ENCODE measurements at places on chromosomes 11 and 22.
A peak's percentile ranks its signal among the peaks of the same experiment; 100 is the strongest.

- no peak for DNase-seq
These were observed 23.5 kb downstream of the LARGE1 start for GRCh38 chr22:33896575-33897447.

DNA sequence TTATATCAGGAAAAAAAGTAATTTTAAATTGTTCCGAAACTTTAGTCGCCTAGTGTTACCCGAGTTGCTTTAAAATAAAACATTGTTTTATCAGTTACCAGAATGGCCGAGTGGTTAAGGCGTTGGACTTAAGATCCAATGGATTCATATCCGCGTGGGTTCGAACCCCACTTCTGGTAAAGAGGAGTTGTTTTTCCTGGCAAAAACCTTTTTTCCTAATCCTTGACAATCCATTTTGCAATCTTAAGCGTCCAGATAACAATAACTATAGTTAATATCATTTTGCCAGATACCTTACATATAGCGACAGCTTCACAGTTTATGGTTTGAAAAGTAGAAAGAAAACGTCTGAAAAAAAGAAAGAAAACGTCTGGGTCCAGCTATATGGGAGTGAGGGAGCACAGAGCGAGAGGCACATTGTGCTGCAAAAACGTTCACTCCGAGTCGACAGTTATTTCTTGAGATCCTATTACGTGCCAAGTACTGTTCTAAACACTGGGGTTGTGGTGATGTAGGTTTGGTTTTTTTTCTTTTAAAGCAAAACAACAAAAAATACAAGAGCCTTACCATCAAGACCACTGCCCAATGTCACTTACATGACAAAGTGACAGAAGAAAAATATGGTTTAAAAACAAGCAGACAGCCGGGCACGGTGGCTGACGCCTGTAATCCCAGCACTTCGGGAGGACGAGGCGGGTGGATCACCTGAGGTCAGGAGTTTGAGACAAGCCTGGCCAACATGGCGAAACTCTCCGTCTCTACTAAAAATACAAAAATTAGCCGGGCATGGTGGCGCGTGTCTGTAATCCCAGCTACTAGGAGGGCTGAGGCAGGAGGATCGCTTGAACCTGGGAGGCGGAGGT lies 40.6 kb downstream of the OR4D9 start:
- peak; percentile 81 for DNase-seq

- DNase-seq = peak; percentile 52
These were observed 35.7 kb downstream of the CYB5R2 start for GRCh38 chr11:7637447-7638157.

DNA sequence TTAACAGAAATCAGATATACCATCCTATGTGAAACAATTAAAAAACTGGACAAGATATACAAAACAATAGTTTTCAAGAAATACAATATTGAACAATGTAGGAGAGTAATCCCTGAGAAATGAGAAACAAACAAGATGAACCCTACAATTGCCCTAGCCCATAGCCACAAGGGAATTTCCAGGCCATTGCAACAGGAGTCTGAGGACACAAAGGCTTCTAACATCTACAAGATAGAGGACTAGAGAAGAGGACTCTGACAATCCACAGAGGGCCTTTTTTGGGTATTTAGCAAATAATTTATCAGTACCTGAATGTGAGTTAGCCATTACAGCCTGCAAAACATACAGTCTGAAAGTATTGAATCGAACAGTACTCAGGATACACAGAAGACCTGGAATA lies 251.7 kb downstream of the GRM5 start:
- no peak for DNase-seq

GRCh38 chr11:105034813-105035620 lies at the start of gene CASP1:
Gene CASP1, minus strand, starts transcription at chr11:105035144. Its CDS starts 31 bp downstream, at chr11:105035113.
- DNase-seq = peak; percentile 27

- no peak for DNase-seq
These were observed 85.0 kb upstream of the CLPB start for GRCh38 chr11:72519220-72519881.

GRCh38 chr11:77557553-77557952 lies 32.2 kb upstream of the AQP11 start:
- DNase-seq = no peak

DNA sequence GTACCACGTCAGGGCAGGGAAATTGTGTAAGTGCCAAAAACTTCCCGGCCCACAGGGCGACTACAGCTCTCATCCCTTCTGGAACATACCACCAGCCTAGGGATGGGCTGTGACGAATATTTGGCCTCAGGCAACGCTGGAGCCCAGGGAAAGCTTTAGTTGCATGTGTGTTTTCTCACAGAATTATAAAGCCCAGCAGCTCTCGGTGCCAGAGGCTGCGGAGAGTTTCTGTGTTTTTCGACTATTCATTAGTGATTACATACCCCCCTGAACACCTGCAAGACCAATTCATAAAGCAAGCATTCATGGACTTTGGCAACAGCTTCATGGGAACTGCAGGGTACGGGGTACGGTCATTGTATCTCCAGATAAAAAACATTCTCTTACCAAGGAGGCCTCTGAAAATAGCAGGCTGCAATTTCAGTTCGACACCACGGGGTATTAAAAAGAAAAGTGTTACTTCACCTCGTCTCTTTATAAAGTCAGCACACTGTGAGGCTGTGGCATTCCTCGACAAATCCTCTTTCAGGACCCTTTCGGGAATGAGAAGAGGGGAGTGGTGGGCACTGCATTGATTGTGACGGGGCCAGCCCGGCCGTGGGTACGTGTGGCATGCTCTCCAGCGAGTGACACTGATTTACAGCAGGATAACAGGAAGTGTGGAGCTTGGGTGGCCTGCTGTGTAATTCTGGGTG lies 243.6 kb upstream of the SORL1-AS1 start:
- peak; percentile 34 for DNase-seq

DNA sequence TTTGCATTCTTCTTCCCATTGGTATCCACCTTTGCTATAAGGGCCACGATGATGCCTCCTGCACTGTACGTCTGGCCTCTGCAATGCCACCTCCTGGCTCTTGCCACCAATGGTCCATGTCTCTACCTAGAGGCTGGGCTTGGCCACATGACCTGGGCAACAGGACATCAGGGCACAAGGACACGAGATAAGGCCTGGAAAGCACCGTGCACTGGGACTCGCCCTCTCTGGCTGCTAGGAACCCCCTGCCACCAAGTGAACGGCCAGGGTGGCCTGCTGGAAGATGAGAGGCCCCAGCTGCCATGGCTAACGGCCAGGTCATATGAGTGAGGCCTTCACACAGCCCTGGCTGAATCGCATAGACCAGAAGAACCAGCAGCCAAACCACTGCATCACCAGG lies 87.4 kb downstream of the TRMU start:
- DNase-seq = no peak

DNA sequence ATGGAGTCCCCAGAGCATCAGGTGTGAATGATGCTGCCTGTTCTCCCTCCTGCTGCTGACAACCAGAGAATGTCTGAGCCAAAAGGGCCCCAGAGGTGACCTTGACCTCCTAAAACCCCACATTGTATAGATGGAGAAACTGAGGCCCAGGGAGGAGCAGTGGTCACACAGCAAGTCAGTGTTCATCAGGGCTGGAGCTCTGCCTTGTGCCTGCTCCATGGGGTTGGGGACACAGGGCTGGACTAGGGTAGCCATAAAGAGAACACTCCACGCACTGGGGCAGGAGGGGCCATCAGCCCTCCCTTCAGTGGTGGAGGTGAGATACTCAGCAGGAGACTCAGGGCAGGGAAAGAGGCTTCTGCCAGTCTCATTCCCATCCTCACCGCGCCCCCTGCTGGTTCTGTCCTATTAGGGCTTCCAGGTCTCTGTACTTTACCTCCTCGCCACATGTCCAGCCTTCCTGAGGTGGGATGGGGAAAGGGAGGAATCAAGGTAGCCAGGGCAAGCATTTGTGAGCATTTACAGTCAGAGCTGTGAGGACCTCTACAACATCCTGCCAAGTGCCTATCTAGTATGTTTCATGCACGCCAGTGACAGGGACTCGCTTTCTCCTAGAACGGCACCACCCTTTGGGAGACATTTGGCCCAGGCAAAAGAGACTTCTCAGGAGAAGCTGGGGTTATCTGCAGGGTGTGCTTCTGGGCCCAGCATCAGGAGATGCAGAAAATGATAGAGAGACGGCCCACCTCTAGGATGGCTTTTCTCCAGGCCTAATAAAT lies 43.2 kb downstream of the NEU3 start:
- DNase-seq = peak; percentile 9

DNA sequence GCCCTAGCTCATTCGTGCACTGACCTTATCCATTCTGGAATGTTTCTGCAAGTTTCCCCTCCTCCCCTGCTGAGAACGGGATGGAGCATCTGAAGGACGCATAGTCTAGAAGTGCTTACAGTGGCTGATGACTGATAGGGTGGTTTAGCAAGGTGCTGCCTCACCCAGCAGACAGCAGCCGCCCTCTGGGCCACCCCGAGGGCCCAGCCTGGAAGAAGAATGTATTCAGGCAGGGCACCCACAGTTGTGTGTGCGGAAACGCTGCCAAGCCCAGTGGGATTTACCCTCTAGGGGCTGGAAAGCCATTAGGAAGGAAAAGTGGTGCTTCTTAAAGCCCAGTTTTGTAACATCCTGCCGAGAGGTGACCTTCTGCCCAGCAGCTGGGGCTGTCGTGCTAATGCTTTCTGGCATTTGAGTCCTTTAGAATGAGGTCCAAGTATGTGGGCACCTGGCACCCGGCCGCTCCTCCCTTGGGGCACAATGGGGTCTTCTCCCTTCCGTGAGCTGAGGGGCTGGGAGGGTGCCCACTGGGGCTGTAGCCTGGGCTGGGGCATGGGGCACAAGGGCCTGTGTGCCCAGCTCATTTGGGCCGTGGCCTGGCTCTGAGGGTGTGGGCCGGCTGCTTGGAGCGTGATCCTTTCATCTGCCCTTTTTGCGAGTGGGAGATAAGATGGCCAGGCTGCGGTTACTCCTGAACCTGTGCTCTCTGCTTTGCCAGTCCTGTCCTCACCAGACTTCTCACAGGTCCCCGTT lies 14.4 kb downstream of the FBLN1 start:
- no peak for DNase-seq

DNA sequence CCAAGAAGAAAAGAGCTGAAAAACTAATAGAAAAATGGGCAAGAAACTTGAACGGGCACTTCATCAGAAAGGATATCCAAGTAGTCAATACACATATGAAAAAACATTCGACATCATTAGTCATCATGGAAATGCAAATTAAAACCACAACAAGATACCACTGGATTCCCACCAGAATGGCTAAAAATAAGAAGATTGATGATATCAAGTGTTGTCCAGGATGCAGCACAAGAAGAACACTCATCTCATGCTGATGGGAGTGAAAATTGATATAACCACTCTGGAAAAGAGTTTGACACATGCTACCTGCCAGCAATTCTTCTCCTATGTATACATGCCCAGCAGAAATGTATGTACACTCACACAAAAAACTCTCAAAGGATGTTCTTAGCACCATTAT lies 26.9 kb upstream of the SCUBE2 start:
- DNase-seq = no peak

DNA sequence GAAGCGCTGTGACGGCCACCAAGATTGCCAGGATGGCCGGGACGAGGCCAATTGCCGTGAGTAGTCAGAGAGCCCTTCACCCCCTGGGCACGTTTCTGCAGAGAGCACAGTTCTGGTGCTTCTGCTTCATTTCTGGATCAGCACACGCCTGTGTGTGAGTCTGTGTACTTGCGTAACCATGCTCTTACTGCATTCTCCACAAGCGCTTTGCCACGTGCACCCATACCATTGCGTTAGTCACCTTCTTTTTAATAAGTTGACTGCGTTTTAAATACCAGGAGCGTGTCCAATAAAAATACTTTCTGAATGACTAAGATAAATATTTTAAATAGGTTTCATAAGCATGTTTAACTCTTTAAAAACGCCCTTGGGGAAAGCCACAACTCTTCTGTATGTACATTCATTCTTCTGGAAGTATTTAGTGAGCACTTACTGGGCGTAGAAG lies 143.0 kb upstream of the SORL1-AS1 start:
- DNase-seq = peak; percentile 64

GRCh38 chr11:19110295-19110694 lies 6.7 kb upstream of the ZDHHC13 start:
- DNase-seq = no peak

DNA sequence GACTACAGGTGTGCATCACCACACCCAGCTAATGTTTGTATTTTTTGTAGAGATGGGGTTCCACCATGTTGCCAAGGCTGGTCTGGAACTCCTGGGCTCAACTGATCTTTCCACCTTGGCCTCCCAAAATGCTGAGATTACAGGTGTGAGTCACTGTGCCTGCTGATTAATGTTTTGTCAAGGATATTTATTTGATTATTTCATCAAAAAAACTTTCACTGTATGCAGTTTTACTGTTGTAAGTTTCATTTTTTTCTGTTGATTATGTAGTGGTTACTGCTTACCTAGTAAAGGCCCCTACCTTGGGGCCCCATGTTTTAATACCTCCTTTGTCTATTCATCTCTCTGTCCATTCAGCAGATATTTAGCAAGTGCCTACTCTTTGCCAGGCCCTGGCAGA lies 16.7 kb upstream of the FAM168A start:
- no peak for DNase-seq

- DNase-seq = no peak
These were observed 1.9 kb downstream of the RCOR2 start for GRCh38 chr11:63914896-63915691.

DNA sequence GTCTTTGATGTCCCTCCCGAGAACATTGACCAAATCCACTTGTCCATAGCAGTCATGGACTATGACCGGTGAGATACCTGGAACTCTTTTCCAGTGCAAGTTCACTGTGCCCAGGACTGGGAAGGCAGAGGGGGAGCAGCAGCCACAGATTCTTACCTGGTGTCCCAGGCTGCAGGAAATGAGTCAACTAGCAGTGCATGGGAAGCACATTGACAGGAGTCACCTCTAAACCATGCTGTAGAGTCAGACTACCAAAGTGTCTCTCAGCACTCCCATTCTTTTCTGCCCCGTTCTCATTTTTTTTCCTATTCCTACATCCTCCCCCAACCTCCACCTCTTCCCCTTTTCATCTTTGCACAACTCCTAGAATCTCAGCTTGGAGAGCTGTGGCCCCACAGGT lies 67.2 kb upstream of the OLFML1 start:
- DNase-seq = peak; percentile 36

GRCh38 chr11:76776472-76776871 lies 6.7 kb upstream of the TSKU start:
- no peak for DNase-seq

All from SJSA1 (cell line).